ENCODE measurements at places on chromosomes 12 and 14. TPM values are rescaled to one million over a fixed set of nuclear protein-coding genes. Genes with fewer than 3 reads are reported as not detected.

IFT81 gene
- 21.9 TPM for total RNA-seq

SAMD15 gene
- 0.79 TPM for total RNA-seq

EPS8 gene
- total RNA-seq, result 71.0 TPM

SLC25A47 gene
- not detected for total RNA-seq

PARP2 gene
- total RNA-seq, result 17.0 TPM

SYNDIG1L gene
- total RNA-seq, result not detected

SIX6 gene
- not detected for total RNA-seq

SSPN gene
- 30.6 TPM for total RNA-seq
